ENCODE measurements at places on chromosomes 7 and 10.

- DNase-seq = no peak
Measured at GRCh38 chr10:123995461-123996131, 97.8 kb downstream of the CHST15 start.

DNA sequence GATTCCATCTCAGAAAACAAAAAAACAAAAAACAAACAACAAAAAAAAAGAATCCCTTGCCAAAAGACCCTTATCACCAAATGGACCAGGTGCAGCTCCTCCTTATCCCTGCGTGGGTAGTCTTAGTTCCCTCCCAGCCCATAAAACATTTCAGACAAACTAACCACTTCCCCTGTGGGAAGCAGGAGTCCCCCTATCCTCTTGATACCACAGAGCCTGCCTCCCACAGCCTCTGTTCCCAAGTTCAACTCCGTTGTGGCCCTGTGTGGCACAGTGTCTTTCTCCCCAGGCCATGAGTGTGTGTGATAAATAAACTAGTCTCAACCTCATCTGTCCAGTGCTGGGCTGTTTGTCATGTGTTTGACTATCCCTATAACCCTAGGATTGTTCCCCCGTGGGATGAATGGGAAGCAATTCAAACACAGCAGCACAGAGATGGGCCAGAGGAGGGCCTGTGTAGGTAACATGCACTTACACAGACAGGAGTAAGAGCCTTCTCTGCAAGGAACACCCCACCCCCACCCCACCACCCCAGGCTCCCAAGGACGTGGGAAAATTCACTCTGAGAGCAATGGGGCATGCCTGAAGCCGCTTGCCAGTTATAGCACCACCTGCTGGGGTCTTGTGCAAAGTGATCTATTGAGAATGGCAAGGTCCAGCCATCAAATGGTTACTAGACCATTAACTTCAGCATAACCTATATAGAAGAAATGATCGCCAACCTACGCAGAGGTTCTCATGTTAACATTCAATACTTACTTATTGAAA, 147.1 kb upstream of the GHITM start:
- peak; percentile 1 for DNase-seq

DNA sequence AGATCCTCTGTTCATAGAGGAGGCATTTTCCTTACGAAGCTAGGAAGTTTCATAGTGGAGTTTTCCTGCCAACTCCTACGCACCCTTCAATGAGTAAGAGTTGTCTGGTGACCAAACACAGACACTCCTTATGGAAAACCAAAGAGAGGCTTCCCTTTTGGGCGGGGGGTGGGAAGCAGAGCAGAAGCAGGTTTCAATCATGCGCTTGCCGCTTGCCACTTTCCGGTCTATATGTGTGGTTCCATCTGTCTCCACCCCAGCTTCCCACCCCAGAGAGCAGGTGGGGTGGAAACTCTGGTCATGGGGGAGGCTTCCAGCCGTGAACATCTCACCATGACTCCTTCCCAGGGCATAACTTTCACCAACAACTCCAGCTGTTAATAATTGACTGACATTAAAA, 68.8 kb upstream of the GRB10 start:
- no peak for DNase-seq

DNA sequence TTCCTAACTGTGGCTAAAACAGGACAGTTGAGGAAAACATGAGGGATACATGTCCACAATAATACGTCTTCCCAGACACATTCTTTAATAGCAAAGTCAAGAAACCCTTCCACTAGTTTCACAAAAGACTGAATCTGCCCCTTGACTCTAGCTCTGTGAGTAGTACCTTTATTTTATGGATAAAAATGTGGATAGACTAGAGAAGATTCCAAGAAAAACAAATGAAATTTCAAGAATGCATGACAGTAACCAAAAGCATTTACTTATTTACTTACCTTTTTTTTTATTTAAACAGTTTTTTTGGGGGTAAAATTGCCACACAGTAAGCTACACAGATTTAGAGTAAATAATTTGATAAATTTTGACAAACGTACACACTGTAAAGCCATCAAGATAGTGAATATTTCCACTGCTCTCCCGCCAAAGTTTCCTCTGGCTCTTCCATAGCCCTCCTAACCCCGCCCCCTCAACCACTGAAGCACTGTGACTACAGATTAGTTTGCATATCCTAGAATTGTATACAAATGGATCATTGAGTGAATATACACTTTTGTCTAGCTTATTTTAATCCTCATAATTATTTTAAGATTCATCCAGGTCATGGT, 420.4 kb upstream of the ZMIZ1 start:
- no peak for DNase-seq

- DNase-seq = no peak
Measured at GRCh38 chr7:143145-143751, 49.1 kb upstream of the FAM20C start.

DNA sequence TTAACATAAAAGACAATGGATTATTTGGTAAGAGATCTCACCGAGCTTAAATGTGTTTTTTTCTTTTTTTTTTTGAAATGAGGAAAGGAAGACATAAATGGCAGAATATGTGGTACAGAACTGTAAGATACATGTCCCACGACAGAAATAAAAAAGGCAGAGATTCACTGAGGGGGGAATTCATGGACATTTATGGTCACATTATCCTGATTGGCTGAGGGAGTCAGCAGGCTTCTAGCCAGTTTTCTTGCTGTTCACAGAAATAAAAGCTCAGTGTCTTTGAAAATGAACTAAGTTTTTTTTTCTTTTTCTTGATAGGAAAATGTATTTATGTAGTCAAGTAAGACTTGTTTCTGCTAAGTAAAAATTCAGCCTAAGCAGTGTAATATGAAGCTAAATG, 8.2 kb upstream of the FAS start:
- no peak for DNase-seq

DNA sequence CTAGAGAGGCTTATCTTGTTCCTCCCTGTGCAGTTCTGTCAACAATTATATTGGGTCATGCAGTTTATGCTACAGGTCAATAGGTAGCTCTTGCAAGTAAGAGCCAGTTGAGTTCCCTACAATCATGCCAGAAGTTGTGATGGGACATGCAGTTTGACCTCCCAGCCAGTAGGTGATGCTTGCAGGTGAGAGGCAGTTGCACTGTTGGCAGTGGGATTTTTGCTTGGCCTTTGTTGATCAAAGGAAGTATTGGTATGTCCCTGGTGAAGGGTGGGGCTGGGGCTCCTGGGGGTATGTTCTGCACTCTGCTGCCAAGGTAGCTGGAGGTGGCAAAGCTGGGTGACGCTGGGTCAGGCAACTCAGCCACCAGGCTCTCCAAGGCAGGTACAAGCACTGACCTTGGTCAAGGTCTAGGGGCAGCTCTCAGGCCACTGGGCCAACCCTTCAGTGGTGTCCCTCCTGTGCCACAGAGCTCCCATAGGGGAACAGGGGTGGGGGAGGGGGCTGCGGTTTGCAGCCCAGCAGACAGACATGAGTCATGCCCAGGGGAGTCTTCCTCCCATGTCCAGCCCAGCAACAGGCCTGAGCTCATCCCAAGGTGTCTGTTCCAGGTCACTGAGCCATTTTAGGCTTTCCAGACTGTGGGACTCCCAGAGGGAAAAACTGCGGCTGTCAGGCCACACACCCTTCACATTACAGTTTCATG, 43.3 kb downstream of the MEOX2 start:
- no peak for DNase-seq

- no peak for DNase-seq
Measured at GRCh38 chr7:107948645-107949442, 54.1 kb downstream of the LAMB1 start.

GRCh38 chr7:92417913-92418312, 29.4 kb upstream of the GATAD1 start:
- no peak for DNase-seq

DNA sequence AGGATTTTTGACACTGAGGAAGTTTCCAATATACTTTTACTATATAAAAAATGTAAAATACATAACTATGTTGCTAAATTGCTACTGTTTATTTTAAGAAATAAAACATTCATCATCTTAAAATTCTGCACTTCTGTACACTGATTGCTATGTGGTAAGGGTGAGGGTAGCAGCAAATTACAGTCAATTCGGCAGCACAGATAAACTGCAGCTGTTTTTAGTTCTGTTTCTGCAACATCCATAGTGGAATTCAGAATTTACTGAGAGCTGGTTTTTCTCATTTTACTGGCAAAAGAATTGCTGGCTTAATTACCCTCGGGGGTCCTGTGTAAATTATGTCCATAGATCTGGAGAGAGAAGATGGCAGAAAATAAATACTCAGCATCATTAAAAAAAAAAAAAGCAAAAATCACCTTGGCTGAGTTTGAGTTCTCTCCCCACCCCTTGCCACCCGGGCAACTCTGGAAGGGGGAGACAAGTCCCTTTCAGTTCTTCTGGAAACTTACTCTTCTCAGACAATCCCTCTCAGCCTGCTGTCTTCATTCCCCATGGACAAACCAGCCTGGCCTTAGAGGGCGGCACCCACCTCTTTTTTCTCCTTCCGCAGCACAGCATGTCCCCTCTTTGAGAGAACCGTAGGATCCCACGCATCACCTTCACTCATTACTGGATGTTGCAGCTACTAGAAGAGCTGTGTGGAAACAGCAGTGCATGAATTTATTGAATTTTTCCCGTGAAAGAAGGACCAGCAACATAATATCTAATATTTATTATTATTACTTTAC, 501.1 kb upstream of the CELF2 start:
- DNase-seq = no peak

DNA sequence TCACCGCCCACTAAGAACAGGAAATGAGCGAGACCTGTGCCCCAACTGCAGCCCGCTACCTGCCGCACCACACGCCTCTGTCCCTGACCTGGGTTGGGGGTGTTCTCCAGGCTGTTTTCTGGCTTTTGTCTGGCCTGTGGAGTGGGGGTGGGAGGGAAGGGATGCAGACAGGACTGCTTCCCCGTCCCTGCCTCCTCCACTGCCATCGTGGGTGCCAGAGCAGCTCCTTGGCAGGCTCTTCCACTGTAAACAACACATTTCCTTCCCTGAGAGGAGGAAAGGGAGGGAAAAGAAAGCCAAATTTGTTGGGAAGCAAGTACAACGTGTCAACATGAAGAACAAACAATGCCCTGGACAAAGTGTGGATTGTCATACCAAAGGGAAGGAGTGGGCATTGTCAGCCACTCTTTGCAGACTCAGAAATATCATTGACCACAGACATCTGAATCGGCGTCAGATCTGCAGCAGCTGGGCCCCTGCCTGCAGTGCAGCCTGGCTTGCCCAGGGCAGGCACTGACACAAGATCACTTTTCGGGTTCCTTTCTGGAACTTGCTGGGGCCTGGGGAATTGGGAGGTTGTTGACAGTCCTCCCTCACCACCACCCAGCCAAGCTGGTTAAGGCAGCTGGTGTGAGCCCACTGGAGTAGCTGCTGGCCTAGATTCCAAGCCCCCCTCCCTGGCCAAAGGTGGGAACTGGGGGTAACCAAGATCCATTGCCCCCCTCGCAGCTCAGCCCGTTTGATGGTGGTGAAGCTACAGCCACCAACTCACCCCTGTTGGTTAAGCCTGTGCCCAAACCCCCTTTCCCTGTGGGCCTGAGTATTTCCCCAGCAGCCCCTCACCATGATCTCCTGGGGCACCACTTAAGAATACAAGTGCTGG, 22.6 kb upstream of the TRIM8 start:
- DNase-seq = no peak

GRCh38 chr10:10985361-10985760, 32.3 kb upstream of the CELF2 start:
- DNase-seq = no peak

GRCh38 chr10:88442716-88443115, 140.4 kb downstream of the RNLS start:
- no peak for DNase-seq

GRCh38 chr10:21130683-21131442, 233.8 kb upstream of the NEBL start:
- DNase-seq = no peak

DNA sequence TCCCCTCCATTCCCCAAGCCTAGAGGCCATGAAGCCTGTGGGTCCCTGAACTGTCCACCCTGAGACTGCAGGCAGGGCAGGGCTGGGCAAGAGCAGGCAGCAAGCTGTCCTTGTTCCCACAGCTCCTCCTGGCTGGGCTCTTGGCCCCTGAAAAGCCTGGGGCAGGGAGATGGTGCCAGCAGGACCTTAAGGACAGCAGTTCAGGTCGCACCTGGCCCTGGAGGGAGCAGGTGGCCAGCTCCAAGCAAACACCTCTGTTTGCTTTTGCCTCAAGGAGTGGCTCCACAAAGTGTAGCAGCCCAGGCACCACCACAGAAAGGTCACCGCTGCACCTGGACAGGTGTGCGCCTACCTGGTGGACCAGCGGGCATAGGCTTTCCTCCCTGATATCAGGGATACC, 5.2 kb downstream of the RET start:
- no peak for DNase-seq

GRCh38 chr7:133528796-133529195, 275.9 kb downstream of the EXOC4 start:
- DNase-seq = no peak

GRCh38 chr7:51012569-51013217, 230.0 kb upstream of the GRB10 start:
- no peak for DNase-seq

All from activated T-cell treated with anti-CD3 and anti-CD28 coated beads for 24 hours (primary cell).